ENCODE measurements at places on chromosomes 6 and 20. TPM values are rescaled to one million over a fixed set of nuclear protein-coding genes. Genes with fewer than 3 reads are reported as not detected.

The SNAI1 gene
- 7.4 TPM for total RNA-seq

The RHAG gene
- not detected for total RNA-seq

The MGME1 gene
- total RNA-seq, result 41.1 TPM

The RFX6 gene
- total RNA-seq, result not detected

The SPDEF gene
- total RNA-seq, result 2.5 TPM

The KCNK5 gene
- total RNA-seq, result 1.3 TPM

The TMEM74B gene
- 3.3 TPM for total RNA-seq

The IL20RA gene
- total RNA-seq, result 0.07 TPM

The DACT2 gene
- 0.06 TPM for total RNA-seq

The MAK gene
- 0.11 TPM for total RNA-seq

The TRIM10 gene
- total RNA-seq, result not detected

The KCNG1 gene
- total RNA-seq, result 52.5 TPM

The SSTR4 gene
- 0.43 TPM for total RNA-seq

The MUCL3 gene
- total RNA-seq, result 0.15 TPM

The ADGB gene
- total RNA-seq, result not detected

The PTPRK gene
- total RNA-seq, result 13.5 TPM

The NDUFAF5 gene
- 32.3 TPM for total RNA-seq

The LHFPL5 gene
- total RNA-seq, result 0.16 TPM

The PDSS2 gene
- total RNA-seq, result 5.4 TPM

The CTSZ gene
- 200 TPM for total RNA-seq

The HLA-DOB gene
- 0.21 TPM for total RNA-seq

The BTN1A1 gene
- total RNA-seq, result not detected

The LY6G5C gene
- total RNA-seq, result 1.8 TPM

The OOEP gene
- total RNA-seq, result not detected

The PSORS1C2 gene
- not detected for total RNA-seq

The ID4 gene
- 0.80 TPM for total RNA-seq

The SRSF3 gene
- total RNA-seq, result 485 TPM

The CD83 gene
- total RNA-seq, result 2.4 TPM

The TNF gene
- not detected for total RNA-seq

The SLC22A7 gene
- total RNA-seq, result not detected

The TFEB gene
- 11.9 TPM for total RNA-seq

The PLA2G7 gene
- total RNA-seq, result not detected

The C6orf89 gene
- total RNA-seq, result 20.6 TPM

The IMPG1 gene
- not detected for total RNA-seq

The SYCP2 gene
- total RNA-seq, result 0.29 TPM

The LTA gene
- 0.10 TPM for total RNA-seq

The PNPLA1 gene
- total RNA-seq, result not detected

The FAM120B gene
- 8.8 TPM for total RNA-seq

The PERP gene
- 70.0 TPM for total RNA-seq

The SLC39A7 gene
- total RNA-seq, result 109 TPM

The ZBTB46 gene
- 0.82 TPM for total RNA-seq

The POU5F1 gene
- 11.8 TPM for total RNA-seq

The ZDHHC14 gene
- total RNA-seq, result 2.8 TPM

The JAG1 gene
- 49.0 TPM for total RNA-seq

The C6orf58 gene
- total RNA-seq, result 0.09 TPM

The NFYA gene
- 11.7 TPM for total RNA-seq

The RSPH3 gene
- 5.9 TPM for total RNA-seq
